T-helper 22 cell (primary cell): ENCODE measurements at places on chromosomes 5 and 9.

GRCh38 chr5:173736923-173737412, 120.5 kb upstream of the BOD1 start:
- no peak for DNase-seq

DNA sequence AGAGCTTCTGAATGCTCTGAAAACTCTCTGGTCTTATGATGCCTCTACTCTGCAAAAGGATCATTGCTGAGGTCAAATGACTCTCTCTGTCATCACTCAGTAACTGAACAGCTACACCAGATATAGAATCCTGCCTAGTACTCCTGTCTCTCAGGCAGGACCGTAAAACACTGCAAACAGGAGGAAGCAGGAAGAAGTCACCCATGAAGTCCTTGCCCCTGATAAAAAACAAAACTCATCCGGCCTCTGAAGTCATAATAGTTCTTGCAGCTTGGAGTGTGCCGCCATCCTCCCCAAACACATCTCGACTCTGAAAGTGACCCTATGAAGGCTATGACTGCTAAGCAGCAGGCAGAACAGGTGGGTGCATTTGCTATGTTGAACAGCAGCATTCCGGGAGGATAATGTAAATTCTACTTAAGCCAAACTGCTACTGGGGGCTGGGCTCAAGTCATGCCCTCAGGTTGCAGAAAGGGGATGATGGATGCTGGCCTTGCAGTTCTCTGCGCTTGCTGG, 81.9 kb upstream of the FAM169A start:
- DNase-seq: no peak

DNA sequence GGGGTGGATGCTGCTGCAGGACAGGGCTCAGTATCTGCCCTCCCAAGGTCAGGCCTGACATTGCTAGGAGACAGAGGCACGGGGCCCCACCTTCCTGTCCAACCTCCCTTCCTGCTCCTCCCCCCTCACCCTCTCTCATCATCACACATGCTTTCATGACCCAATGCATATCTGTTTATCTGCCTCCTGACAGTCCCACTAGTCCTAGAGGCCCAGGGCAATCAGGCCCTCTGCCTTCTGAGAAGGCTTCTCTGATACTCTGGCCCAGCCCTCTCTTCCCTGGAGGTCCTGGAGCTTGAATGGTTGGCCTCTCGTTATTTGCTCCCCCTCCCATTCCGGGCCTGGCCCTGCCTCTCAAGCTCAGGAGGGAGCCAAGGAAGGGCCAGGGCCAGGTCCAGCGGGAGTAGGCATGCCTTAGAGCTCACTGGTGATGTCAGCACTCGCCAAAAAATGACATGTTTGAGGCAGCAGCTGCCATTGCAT, 90.6 kb upstream of the SAP30L start:
- DNase-seq: no peak

DNA sequence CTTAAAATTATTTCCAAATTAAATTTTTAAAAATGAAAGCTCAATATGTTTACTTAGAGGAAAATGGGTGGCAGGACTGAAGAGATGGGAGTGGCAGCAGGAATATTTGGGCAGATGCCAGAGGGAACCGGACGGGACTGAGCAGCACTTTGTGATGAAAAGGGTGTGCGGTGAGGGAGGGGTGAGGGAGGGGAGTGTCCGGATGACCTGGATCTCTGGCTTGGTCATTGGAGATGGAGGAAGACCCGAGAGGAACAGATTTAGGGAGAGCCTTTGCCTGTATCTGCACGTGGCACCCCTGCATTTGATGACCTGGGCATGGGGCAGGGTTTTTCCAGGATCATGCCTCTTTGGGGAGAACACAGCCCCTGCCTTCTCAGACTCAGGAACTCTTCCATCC, 201.1 kb upstream of the MVB12B start:
- DNase-seq: no peak

DNA sequence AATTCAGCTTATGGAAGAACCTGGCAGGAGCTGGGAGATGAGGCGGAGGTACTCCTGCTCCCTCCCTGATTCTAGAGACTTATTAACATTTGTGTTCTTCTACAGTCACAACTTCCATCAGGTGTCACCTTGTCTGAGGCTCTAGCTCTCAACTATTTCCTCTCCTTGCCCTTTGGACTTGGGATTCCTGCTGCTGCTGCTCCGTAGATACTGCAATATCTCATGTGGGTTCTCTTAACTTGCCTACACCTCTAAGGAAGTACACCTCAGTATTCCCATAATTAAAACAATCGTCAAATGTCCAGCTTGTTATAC, 21.2 kb downstream of the ANXA1 start:
- no peak for DNase-seq

GRCh38 chr5:74063821-74064220, 437.8 kb downstream of the ARHGEF28 start:
- no peak for DNase-seq

DNA sequence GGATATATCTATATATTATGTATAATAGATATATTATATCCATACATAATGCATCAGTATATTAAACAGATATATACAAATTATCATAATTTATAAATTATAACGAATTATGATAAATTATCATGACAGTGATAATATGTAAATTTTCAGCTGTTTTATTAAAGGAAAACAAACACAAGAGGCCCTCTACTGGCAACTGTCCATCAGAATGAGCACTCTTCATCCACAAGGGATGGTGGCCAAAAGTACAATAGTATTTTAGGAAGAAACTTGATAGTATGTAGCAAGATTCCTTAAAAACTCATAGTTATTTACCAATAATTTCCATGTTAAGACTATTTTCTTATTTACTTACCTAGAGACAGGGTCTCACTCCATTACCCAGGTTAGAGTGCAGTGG, 113.3 kb upstream of the LPAR1 start:
- DNase-seq: no peak

DNA sequence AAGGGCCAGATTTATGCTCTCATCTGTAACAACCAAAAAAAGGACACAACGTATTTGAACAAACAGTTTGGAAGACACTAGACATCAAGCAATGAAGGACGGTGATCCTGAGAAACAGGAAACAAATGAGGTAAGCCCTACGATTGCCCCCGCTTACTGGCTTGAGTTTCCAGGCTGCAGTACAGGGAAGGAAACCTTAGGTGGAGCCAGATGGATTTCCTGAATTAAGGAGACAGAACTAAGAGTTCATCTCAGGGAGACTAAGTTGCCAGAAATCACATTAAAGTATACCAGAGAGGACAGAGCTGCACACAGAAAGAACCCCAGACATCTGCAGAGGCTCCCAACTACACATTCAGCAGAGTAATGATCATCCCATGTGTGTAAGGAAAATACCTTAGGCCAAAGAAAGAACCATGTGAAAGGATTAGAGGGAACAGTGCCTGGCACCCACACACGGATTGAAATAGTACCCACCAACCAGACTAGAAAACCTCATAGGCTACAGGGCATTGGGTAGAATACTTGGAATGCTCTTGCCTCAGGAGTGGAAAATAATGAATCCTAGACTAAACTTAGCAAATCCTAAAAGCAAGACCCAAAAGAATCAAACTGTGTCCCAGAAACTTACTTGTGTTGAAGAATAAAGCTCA, 99.3 kb upstream of the NIPBL start:
- no peak for DNase-seq

GRCh38 chr5:83184534-83184933, 107.2 kb downstream of the XRCC4 start:
- DNase-seq: no peak

DNA sequence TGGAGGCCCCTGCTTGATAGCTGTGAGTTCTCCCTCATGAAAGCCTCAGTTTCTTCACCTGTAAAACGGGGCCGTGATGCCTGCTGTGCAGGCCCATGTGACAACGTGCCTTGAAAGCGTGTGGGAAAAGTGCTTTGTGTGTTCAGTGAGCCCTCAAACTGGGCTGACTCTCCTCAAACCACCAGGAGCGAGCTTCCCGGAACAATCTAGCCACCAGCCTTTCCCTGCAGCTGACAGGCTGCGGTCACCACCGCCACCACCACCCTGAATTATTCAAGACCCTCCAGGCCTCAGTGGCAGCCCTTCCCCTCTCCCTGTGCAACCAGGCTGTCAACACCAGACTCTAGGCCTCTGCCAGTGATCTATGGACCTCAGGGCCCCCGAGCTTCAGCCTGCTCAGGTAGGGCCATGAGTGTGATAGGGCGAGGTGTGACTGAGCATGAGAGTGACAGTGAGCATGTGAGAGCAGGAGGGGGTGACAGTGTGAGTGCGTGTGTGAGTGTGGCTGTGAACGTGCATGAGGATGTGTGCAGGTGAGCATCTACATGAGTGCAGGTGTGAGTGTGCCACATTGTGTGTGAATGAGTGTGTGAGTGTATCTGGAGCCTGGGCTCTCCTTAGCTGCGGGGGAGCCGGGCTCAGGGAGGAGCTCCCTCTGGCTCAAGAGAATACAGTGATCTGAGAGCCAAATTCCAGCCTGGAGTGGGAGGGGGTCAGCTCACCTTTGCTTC, 53.3 kb upstream of the PSD2 start:
- DNase-seq: no peak

GRCh38 chr9:109270971-109271925, 49.6 kb downstream of the EPB41L4B start:
- DNase-seq: no peak

DNA sequence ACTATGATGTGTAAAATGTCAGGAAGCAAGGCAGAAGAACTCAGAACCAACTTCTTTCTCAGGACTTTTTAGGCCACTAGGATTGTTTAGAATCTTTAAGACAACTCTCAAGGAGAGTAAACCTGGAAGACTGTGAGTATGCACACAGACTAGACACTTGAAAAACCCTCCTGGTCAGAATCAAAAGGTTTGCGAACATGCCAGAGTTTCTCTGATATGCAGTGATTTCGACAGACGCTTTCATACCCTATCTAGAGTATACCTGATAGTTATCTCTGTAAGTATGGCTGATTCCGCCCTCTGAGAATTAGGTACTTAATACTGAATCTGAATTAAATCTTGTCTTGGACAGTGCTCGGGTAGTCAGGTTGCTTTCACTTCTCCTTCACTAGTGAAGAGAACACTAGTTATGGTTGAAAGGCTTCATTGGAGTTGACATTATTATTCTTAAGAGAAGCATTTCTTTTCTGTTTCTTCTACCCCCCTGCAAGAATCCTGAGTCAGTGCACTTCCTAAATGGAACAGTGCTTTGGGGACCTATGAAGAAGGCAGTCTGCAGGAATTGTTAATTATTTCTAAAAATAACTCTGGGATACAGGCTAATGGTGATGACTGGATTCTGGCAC, 158.1 kb downstream of the HACD4 start:
- no peak for DNase-seq

- DNase-seq: no peak
Observed at GRCh38 chr5:176650354-176650884, 3.1 kb downstream of the TSPAN17 start.

DNA sequence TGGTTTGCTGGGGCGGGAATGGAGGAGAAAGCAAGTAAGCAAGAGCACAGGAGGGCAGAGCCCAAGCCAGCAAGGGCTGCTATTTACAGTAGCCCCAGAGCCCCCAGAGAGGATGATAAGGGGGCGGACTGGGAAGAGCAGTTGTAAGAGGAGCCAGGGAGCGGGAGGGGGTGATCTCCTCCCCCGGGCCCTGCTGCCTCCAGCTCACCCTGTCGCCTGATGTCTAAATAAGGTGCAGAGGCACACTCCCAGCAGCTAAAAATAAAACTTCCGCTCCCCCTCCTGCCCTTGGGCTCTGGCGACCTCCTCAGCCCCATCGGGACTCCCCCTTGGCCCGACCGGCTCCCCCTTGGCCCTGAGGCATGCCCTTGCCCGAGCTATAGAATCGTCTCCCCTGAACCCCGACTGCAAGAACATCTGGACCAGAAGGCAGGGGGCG, 14.4 kb upstream of the CCDC69 start:
- DNase-seq: no peak

- no peak for DNase-seq
Observed at GRCh38 chr5:142803428-142804125, 33.4 kb downstream of the ARHGAP26 start.

DNA sequence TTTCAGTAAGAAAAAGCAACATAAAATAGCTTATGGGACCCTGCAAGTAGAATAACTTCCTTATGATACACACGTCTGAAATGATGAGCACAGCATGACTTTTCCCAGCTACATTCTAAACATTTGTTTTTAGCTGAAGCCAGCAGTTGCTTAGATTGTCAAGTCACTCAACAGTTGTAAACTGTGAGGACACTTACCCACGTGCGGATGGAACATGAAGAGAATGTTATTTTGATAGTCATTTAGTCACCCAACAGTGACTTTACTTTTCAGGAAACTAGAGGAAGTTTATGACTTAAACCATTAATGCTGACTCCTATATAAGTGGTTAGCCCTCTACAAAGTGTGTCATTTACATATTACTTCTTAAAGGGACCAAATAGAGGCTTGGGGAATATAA, 3.0 kb downstream of the HACD4 start:
- no peak for DNase-seq

GRCh38 chr9:75228893-75229292, 140.6 kb downstream of the OSTF1 start:
- no peak for DNase-seq

DNA sequence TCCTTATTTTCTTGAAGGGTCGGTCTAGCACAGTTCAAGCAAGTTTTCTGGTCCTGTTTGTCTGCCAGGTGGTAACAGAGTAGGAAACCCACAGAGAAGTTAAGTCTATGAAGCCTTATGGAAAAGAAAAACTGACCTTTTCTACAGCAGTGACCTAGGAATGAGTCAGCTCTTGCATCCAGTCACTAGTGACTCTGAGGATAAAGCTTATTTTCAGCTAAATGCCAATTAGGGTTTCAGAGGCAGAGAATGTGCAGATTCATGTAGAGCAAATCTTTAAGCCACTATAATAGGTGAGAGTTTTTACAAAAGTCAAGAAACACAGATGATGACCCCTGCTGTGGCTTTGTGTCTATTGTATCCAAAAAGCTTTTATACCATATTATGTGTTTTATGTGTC, 100.7 kb downstream of the CWC27 start:
- DNase-seq: no peak

- DNase-seq: no peak
Observed at GRCh38 chr9:72894342-72894741, 58.5 kb downstream of the ALDH1A1 start.

- DNase-seq: no peak
Observed at GRCh38 chr5:120655828-120656435, 191.8 kb downstream of the PRR16 start.

- DNase-seq: peak; percentile 40
Observed at GRCh38 chr9:124941679-124942561, 1.0 kb upstream of the GOLGA1 start.

DNA sequence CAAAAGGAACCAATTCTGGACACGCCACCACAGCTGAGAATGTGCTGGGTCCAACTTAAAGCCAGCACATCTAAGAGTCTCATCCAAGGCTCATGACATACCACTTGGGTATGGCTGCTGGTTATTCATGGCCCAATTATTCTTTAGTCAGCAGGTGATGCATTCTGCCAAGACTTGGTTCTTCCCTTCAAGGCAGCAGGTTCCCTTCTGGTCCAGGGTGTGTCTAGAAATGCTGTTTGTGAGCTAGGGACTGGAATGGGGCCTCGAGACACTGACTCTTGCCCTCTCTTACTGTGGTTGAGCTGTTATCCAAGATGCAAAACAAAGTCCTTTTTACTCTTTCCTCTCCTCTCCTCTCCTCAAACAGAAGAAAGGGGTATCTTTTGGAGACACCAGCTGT, 522.6 kb downstream of the HINT1 start:
- no peak for DNase-seq
